ENCODE measurements at places on chromosomes 5 and 9.

- no peak for DNase-seq
These were observed 95.3 kb downstream of the ZNF608 start for GRCh38 chr5:124650951-124651662.

DNA sequence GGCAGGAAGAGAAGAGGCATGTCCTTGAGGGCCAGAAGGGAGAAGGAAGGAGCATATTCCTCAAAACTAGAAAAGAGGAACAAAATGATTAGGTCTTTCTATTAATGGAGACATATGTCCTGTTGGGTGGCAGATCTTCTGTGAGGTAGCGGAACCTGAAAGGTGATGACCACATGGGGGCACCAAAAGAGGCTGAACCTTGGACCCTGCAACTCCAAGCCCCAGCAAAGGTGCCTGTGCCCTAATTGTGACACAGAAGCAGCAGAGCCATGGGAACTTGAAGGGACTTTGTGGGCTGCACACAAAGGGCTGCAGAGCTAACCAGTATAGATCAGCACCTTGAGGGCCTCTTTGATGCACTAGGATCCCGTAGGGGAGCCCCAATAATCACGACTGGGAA, 158.0 kb downstream of the BAAT start:
- DNase-seq, result no peak

DNA sequence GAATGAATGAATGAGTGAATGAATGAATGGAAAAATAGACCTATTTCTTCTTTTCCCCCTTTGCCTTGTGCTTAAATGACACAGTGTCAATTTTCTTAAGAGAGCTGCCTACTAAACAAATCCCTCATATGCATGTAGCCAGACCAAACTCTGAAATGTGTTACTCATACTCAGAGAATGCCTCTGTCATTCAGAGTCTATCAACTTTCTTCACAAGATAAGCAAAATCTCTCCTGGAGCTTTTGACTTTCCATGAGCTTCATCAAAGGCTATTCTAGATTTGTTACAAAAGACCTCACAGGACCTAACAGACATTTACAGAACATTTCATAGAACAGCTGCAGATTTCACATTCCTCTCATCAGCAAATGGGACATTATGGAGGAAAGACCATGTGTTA, 275.7 kb upstream of the MSX2 start:
- DNase-seq, result no peak

GRCh38 chr5:152864991-152865390, 459.9 kb upstream of the NMUR2 start:
- DNase-seq, result no peak

- no peak for DNase-seq
These were observed 25.1 kb downstream of the PDGFRB start for GRCh38 chr5:150130493-150130922.

DNA sequence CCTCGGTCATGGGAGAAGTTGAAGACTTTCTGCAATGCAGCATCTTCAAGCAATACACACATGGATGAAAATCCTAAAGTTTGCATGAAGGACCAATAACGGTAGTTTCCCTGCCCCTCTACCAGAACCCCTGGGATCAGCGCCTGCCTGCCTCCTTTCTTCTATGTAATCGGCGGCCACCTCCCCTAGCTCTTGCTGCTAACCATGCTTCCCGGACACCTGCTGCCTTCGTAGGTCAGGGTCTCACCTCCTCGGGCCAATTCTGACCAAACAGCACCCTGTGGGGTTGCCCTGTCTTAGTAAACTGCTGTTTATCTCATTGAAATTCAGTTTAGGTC, 388 bp upstream of the MED10 start:
- no peak for DNase-seq

Data from T-helper 2 cell (primary cell).